ENCODE measurements at places on chromosomes 5 and 9.

DNA sequence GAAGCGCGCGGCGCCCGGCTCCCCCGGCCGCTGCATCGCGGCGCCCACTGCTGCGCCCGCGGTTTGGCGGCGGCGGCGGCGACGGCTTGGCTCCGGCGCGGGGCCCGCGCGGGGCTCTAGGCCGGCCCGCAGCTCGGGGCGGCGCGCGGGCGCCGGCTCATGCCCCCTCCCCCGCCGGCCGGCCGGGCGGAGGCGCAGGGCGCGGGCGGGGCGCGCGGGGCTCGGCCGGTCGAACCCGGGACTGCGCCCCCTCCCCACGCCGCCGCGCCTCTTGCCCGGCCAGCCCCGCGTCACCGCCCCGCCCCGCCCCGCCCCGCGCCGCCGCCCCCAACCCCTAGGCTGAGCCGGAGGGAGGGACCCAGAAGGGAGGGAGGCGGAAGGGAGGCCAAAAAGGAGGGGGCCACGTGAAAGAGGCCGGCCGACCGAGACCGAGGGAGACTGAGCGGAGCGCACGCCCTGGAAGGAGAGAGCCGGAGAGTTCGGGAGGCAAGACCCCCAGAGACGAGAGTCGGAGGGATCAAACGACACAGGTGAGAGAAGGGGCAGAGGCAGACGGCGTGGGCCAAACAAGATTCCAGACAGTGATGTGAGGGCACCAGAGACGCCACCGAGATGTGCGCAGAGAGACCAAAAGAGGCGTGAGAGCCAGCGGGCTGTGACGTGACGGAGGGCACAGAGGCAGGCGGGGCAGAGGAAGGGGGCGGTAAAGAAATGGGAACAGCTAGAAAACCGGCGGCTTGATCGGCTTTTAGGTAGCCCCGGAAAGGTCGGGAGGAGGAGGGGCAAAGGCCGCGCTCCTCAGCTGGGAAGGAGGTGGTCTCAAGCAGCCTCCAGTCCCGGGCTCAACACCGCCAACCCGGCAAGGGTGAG, at the start of gene BARX1:
Gene BARX1, minus strand, starts transcription at position 245 of the 870 bp plus-strand sequence. Its CDS starts 209 bp downstream, at position 36.
- no peak for DNase-seq

DNA sequence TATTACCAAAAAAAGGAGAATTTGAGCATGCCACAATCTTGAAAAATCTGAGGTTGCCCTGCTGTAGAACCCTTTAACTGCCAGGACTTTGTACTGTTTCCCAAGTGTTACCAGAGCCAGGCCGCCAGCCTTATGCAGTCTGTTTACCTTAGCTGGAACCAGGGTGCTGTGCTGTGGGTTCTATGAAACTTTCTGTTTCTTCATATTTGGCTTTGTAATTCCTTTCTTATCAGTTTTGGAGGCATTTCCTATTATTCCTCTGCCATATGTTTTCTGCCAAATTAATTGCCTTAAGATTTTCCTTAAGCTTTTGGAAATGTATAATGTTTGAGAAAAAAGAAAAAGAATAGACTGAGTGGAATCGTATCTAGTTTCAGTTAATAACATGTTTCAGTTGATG, 2.1 kb downstream of the S1PR3 start:
- no peak for DNase-seq

DNA sequence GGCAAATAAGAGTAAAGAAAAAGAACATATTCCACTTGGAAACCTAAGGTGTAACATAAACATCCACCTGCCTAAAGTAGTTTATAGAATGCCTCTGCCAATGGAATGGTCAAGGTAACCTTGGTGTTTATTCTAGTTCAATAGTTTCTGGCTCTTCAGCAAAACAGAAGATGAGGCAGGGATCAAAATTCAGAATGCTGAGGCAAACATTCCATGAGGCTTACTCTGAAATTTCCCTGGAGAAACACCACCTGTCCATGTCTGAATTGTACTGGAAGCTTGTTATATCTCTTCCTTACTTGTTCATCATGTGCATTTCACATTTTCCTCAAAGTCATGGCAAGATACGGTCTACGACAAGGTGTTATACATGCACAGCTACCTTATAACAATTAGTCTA, 1862.4 kb upstream of the ACO1 start:
- no peak for DNase-seq

DNA sequence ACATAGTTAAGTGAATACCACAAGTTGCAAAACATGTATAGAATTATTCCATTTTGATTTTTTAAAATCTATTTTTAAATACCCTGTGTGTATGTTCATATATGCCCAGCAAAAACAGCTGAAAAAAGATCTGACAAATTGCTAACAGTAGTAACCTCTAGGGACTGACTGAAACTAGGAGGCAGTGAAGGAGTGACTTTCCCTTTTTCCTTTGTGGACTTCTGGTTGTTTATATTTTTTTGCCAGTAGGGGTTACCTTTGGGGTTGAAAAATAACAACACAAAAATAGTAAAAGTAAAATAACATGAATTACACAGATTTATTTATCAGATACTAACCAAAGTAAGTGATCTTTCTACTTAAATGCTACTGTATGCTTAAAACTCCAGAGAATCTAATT, 2.9 kb downstream of the MEGF9 start:
- DNase-seq: peak; percentile 38

DNA sequence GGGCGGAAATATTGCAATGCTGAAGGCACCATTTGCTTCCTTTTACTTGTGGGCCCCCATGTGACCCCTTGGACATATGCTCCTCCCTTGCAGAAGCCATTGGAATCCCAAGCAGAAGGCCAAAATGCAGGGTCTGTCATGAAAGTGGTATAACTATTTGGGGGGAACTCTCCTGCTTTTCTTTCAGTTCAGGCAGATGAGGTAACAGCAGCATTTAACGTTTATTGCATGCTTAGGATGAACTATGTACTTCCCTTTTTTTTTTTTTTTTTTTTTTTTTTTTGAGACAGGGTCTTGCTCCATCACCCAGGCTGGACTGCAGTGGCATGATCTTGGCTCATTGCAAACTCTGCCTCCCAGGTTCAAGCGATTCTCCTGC, 7.8 kb downstream of the FOXI1 start:
- peak; percentile 40 for DNase-seq

GRCh38 chr5:56616454-56617160, 198.7 kb upstream of the MAP3K1 start:
- DNase-seq: no peak

DNA sequence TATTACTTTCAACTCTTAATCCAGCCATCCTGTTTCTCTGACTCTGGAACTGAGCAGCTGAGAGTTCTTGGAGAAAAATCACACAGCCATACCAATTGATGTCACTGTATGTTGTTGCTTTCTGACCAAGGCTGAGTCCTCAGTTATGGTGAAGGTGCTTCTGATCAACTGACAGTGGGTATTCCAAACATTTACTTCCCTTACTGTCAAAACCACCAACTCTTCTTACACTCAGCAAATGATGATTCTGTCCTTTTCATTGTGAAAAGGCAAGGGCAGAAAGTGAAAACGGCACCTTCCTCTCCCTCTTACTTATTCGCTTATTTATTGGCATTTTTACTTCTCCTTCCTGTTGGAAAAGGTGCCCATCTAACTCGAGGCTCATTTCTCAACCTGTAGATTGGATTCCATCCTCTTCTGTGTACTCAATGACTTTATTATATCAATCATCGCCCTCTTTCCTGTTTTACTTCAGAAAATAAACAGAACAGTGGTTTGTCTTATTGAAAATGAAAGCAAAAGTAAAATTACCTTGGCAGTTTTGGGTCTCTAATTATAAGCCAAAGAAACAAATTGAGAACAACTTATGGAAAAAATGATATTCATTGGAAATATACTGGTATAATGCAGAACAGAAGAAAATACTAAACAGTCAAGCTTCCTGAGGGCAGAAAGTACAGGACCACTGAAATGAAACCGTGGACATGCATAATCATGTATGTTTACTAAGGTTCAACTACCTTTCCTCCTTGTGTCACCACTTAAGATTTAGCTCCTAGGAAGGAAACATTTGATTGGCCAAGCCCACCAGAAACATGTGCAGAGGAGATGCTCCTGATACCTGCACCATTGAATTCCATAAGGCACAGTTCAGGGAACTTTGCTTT, 104.5 kb upstream of the CHD1 start:
- peak; percentile 40 for DNase-seq

GRCh38 chr5:110790673-110791072, 51.9 kb downstream of the SLC25A46 start:
- DNase-seq: no peak

- DNase-seq: no peak
These were observed 2295.1 kb upstream of the WWC1 start for GRCh38 chr5:165996201-165996875.
